CD4-positive, alpha-beta T cell treated with Interferon alpha-2 for 1 hour (primary cell): ENCODE measurements at places on chromosomes 2 and 18.
A peak's percentile ranks its signal among the peaks of the same experiment; 100 is the strongest.

DNA sequence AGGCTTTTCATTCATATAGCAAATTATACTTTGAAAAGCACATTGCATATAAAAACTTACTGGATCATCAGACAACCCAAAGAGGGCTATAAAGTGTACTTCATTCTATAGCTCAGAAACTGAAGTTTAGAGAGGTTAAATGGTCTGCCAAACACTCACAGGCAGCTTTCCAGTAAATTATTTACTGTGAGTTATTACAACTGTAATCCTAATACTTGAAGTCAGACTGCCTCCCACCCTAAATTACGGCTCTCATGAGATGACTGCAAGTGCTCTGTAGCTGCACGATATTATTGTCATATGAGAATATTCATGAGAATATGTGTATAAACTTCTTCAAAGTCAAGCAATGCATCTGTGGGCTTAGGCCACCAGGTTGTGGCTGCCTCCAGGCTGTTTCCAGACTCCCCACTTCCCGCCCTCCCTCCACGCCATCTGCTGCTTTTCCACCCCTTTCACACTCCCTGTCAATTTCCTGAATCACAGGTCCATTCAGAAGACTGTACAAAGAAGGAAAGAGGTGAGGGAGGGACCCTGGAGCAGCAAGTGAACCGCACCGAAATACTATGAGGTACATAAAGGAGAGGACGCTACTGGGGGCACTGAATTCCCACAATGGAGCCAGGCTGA is 111.1 kb upstream of the SPOPL start:
- no peak for DNase-seq

- no peak for DNase-seq
Measured at GRCh38 chr2:147467441-147467840, 377.4 kb upstream of the ACVR2A start.

DNA sequence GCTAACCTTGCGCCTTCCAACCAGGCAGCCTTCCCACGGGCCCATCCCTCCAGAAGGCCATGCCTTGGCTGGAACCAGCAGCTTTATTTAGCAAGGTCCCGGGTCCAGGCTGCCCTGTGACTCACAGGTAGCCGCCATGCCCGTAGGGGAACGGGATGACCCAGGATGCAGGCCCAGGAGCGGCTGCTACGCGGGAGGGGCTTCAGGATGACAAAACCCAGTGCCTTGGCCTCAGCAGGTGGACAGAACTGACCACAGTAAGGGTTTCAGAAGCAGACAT is 63.3 kb downstream of the RTP5 start:
- no peak for DNase-seq

DNA sequence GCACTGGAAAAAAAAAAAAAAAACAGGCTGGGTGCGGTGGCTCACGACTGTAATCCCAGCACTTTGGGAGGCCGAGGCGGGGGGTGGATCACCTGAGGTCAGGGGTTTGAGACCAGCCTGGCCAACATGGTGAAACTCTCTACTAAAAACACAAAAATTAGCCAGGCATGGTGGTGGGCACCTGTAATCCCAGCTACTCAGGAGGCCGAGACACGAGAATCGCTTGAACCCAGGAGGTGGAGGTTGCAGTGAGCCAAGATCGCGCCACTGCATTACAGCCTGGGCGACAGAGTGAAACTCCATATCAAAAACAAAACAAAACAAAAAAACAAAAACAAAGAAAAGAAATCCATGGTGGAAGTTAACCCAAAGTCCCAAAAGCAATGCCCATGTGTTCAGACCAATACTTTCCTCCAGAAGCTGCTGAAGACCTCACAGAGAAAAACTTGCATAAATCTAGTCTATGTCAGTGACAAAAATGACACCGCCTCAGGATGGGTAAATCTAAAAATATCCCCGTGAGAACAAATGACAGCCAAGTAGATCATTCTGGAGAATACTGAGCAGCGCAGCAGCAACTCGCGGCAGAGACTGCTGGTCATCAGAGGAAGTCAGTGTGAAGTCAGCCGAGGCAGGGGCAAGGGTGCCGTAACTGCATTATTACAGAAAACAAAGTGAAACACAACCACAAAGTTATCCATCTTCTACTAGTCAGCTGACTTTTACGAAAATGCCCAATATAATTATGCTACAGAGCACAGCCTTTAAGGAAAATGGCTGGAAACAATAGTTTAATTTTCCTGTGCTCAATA is 41.0 kb downstream of the LPIN2 start:
- peak; percentile 92 for DNase-seq

DNA sequence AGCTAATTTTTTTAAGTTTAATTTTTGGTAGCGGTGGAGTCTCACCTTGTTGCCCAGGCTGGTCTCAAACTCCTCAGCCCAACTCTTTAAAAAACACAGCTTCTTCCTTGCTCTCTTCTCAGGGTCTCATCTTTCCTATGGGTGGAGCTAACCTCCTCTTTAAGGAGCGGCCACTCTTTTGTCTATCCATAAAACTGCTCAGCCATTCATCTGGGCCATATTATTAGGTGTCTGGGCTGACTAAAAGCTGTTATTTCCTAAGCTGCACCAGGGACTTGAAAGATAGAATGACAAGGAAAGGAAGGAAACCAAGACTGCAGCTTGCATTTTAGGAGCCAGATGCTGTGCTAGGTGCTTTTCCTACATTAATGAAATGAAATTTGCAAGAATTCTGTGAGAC is 35.8 kb upstream of the THOC1 start:
- no peak for DNase-seq

- DNase-seq: no peak
Measured at GRCh38 chr2:129922571-129923264, 56.7 kb upstream of the RAB6C start.
